ENCODE measurements at places on chromosomes 11 and 22. TPM values are rescaled to one million over a fixed set of nuclear protein-coding genes. Genes with fewer than 3 reads are reported as not detected.

DNA sequence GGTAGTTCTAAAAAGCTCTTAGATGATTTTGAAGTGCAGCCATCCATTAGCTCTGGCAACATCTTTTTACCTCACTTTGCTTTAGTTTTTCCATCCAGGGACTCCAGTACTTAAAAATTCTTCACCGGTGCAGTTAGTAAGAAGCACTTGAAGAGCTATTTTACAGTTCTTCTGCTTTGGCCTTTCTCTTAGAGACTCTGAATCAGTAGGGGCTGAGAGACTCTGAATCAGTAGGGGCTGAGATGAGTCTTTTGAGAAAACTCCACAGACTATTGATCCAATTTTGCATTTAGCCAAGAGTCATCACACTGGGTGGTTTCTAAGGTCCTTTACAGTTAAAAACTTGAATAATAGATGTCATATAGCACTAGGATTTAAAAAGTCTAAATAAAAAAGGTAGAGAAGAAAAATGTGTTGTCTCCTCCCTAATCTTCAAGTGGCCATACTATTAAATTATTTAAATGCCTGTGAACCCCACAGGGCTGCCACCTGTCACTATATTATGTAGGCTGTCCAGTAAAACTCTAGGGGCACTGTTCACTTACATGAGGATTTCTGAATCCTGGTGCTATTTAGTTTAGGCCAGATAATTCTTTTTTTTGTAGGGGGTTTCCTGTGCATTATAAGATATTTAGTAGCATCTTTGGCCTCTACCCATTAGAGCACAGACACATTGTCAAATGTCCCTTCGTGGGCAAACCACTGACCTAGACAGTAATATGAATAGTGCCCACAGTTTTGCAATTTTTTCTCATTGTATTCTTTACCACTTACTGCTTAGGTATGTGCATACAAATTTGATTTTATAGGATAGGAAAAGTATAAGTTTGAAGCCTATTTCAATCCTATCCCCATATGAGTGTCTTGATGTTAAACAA, 26.3 kb upstream of the HIKESHI start:
- no peak for DNase-seq

GRCh38 chr11:2466869-2467694, 22.3 kb downstream of the KCNQ1 start:
- DNase-seq, result no peak

GRCh38 chr11:10543782-10544181, 2.8 kb upstream of the RNF141 start:
- DNase-seq, result no peak

DNA sequence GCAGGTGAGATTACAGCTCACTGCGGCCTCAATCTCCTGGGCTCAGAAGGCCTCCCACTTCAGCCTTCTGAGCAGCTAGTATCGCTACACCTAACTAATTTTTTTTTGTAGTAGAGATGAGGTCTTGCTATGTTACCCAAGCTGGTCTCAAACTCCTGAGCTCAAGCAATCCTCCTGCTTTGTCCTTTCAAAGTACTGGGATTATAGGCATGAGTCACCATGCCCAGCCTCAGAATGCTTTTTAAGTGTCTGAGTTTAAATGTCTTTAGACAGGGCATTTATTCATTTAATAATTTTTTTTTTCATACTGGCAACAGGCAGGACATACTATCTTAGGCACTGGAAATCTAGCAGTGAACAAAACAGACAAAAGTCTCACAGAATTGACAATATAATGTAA, 27.7 kb downstream of the LRP4 start:
- no peak for DNase-seq

DNA sequence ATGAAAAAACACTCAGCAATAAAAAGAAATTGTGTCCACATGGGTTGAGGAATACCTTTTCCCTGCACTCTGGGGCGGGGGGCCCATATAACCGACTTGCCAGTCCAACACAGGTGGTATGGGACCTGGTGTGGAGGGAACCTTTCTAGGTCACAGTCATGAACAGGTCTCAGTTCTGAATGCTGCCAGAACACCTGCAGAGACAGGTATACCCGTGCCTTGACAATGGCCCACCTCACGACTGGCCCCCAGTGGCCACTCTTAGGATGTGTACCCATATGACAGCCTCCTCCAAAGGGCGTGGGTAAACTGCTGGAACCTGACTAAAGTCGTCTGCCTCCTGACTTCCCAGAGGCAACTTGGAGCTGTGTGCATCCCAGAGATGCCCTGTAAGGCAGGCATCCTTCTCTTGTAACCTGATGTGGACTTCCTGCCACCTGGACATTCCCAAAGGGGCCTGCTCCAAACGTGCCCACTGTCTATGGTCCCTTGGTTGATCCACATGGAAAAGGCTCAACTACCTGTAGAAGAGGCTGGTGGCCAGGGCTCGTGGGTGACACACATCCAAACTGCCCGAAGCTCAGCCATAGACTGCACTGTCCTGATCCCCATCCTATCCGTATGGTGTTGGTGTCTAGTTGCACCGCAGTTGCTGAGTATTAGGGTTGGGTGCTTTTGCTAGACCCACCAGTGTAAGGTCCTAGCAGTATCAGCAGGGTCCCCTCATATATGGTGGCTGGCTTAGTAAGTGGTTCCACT, 859.3 kb downstream of the BRD1 start:
- DNase-seq, result peak; percentile 44

Gene SH3BP1
- 3.0 TPM for total RNA-seq

DNA sequence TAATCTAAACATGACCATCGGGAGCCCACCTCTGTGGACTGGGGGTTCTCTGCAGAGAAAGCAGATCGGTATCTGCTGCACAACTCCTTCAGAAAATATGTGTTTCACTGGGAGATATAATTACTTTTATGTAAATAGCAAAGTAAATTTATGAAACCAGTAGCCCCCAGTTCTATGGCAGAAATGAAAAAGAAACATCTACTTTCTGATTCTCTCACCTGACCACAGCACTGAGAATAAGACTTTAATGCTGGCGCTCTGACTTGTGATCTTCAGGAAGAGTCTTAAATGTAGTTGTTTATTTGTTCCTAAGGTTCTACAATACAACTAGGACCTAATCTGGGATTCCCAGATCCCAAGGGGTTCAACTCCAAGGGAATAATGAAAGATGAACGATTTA, 518.0 kb downstream of the DLG2 start:
- DNase-seq, result no peak

DNA sequence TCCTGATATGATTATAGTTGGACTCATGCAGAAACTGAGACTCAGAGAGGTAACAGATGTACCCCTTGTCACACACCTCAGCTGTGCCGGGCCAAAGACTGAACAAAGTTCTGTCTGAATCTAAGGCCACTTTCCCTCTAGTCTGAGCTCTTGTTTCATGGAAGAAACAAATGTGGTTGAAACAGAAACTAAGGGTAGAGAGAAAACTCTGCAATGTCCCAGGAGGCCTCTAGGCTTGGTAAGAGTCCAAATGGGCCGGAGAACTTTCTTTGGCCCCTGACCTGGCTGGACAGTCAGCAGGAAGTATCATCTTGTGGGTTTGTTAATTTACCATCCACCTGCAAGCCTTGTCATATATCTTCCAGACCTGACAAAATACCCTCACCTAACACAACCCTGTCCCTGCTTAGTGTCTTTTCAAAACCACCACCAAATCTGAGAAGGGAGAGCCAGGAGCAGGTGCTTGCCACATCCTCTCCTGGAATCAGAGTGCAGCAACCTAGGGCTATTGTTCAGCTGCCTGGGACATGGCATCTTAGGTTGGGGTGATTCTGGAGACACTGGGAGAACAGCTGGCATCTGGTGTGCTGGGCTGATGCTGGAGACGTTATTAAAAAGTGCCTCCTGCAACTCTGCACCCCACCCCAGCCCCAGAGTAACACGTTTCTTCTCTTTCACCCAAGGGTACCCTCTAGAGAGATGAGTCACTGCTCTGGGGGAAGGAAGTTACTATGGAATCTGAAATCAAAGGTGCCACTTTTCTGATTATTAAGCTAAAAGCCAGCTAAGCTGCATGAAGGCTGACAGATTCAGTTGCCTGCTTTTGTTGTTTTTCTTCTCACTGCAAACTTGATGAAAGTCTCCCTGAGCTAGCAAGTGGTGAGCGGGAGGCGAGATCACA, 126.3 kb upstream of the TIMP3 start:
- DNase-seq, result peak; percentile 49

Gene AQP11
- 13.1 TPM for total RNA-seq

DNA sequence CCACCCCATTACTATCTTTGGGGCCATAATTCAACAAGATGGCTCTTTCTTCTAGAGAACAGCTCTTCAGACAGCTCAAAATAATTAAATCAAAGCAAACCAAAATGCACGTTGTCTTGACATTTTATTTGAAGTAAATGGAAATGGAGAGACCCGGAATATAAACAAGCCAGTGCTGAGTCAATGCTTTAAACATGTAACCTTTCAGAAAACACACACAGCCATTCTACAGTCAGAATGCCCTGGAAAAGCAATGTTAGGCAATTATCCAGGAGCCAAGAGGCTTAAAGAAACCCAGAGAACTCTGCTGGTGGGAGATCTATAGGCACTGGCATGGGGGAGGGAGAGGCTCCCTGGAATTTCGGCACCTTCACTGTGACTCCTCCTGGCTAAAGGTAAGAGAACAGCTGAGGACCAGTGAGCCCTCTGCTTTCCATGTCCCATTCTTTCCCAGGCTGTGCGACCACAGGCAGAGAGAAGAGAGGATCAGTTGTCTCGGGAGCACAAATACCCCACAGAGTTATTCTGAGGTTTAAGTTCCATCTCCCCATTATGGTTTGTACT, 254.0 kb upstream of the CCDC90B start:
- no peak for DNase-seq

Gene DMC1
- total RNA-seq, result not detected

DNA sequence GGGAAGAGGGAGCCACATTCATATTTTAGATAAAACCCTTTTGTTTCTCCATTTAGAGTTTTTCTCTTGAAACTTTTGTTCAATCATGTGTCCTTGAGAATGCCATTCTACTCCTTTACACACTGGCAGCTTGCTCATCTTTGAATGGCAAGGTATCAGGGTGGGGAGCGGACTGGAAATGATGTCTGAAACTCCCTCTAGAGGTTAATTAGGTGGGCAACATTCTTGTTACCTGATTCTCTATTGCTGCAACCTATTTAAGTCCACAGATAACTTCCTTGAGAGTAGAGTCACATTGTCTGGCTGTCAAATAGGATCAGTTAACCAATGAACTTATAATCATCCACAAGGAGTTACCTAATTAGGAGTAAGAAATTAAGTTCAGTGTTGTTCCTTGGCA, 533.6 kb upstream of the API5 start:
- DNase-seq, result no peak

DNA sequence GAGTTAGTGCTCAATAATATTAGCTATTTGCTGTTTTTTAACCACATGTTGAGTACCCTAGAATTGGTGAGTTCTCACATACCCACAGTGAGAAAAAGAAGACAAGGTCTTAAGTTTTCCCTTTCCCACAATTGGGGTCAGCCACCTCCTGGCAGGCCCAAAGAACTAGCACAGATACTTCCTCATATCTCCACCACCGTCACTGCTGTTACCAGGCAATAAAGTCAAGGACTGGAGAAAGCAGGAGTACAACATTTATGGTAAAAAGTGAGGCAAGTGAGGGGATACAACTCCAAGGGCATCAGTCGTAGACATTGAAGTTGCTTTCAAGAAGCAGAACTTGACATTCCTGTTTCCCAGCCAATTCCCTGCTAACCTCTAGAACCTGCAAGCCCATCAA, 19.6 kb downstream of the ELP4 start:
- no peak for DNase-seq

Measured in left lobe of liver (tissue), 2 donors.